ENCODE measurements at places on chromosomes 6 and 20.

DNA sequence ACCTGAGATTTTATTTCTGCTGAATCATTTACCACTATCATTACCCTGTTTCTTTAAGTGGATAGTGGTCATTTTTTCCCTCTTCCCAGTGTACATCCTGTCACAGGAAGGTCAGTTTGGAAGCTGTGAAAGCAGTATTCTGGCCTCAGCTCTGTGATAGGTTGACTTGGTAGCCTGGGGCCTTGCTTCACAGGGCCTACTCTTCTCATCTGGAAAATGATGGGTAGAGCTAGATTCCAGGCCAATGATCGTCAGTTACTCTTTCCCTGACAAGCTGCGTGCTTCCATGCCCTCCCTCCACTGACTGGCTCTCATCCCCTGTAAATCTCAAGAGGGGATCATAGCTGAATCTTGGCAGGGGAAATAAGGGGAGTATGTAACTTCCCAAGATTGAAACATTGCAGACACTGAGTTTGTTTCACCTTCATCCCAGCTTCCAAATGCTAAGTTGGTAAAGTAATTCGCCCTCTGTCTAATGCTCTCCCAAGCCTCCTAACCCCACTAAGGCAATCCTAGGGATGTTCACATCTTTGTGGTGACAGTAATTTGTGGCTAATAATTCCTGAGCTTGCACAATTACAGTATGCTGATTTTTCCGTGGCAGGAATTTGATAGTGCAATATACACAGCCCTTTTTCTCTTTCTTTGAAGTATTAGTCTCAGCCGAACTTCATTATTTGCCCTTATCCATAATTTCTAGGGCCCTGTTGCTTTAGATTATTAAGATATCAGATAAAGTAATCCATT lies 51.2 kb downstream of the VAPB start:
- DNase-seq, result no peak

GRCh38 chr6:161486361-161487216 lies 212.7 kb upstream of the AGPAT4 start:
- no peak for DNase-seq

DNA sequence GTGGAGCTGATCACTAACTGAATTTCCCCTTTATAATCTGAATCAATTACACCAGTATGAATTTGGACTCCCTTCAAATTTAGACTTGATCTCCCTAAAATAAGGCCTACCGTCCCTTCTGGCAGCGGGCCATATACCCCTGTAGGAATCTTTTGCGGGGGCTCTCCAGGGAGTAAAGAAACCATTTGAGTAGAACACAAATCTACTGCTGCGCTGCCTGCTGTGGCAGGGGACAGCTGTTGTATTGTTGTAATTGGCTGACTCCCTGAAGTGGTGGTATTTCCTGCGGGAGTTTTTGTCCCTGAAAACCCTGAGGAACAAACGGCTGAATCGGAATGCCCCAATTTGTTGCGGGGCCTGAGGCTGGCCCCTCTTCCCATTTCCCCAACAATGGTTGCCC lies 16.0 kb upstream of the PTCRA start:
- no peak for DNase-seq

DNA sequence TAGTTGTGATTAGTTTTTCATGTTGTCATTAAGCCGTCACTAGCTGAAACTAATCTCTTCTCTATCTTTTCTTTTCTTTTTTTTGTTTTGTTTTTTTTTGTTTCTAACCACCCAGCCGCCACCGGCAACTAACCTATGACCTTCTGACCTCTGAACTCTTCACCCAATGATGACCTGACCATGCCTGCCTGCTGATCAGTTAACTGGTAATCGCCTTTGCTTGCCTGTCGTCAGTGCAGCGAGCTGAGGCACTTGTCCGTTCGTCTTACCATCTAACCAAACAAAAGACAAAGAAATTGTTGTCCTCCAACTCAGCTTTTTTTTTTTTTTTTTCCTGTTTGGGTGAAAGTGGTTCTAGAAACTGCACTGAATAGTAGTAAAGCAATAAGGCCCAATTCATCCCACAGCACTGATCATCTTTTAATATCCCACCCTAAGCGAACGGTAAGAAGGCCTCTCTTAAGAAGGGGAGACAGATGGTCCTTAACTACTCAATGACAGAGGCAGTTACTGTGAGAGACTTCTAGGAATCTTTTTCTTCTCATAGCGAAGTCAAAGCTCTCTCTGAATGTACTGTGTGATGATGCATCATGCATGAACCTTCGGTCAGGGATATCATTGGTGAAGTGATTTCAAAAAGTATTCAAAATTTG lies 156.2 kb downstream of the QKI start:
- DNase-seq, result no peak

GRCh38 chr6:102474041-102474807 lies 1080.7 kb downstream of the GRIK2 start:
- no peak for DNase-seq

DNA sequence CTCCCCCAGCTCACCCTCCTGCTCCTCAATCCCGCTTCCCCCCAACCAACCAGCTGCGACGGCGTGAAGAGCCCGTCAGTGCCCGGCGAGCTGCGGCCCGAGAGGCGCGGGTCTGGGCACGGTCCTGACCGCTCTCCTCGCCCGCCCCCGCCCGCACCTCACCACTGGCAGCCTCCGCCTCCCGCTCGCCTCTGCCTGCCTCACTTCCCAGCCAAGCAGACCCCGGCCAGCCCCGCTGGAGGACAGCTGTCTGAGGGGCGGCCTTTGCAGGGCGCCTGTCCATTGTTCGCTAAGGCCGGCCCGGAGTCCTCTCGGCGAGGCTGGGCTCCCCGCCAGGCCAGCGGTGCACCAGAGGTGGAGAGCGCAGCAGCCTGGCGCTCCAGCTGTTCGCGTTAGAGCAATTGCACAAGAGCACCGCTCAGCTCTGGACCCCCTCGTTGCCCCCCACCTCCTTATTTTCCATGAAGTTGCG lies 1.3 kb downstream of the SOBP start:
- DNase-seq, result no peak

GRCh38 chr6:16840725-16841124 lies 79.5 kb upstream of the ATXN1 start:
- DNase-seq, result no peak

DNA sequence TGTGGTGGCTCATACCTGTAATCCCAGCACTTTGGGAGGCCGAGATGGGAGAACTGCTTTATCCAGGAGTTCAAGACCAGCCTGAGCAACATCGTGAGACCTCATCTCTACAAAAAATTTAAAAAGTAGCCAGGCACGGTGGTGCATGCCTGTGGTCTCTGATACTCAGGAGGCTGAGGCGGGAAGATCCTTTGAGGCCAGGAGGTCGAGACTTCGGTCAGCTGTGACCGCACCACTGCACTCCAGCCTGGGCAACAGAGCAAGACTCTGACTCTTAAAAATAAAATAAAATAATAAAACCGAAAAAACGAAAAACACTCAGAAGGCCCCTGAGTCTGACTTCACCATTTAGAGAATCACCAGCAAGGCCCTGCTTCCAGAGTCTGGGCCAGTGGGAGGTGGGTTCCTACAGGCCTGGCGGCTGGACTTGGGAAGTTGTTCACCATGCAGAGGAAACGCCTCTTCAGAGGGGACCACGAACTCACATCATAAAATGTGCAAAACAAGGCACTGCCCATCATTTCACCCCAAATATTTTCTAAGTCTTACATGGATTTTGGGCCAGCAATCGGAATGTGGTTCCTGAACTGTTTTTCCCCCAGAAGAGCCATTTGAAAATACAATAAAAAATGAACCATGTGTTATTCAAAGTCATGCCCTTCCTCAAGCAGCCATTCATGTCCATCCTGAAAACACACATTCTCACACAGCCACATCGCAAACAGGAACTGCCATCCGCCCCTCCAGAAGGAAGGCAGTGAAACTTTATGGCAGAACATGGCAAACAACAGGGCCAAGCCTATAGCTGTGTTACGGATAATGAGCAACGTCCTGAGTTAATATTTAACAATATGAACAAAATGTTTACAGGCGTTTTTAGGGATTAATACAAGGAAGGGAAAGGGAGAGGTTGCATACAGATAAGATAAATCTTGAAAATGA lies 57.8 kb downstream of the SLC22A23 start:
- DNase-seq, result no peak

DNA sequence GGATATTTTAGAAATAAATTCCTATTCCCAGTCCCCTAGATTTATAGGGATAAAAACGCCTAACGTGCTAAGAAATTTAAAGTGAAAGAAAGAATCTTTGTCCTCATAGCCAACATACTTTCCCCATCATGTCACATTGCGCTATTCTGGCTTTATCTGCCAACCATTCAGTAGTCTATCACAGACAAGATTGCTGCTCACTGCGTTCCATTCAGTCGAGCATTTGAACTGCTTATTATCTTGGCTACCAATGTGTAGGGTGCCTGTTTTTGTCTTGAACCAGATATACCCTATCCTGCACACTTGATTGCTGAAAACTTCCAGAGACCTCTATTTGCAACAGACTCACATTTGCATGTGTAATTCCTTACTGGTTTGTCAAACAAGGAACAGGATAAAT lies 751.5 kb downstream of the EPHA7 start:
- no peak for DNase-seq

GRCh38 chr6:166485651-166486535 lies 100.6 kb downstream of the RAMACL start:
- no peak for DNase-seq

DNA sequence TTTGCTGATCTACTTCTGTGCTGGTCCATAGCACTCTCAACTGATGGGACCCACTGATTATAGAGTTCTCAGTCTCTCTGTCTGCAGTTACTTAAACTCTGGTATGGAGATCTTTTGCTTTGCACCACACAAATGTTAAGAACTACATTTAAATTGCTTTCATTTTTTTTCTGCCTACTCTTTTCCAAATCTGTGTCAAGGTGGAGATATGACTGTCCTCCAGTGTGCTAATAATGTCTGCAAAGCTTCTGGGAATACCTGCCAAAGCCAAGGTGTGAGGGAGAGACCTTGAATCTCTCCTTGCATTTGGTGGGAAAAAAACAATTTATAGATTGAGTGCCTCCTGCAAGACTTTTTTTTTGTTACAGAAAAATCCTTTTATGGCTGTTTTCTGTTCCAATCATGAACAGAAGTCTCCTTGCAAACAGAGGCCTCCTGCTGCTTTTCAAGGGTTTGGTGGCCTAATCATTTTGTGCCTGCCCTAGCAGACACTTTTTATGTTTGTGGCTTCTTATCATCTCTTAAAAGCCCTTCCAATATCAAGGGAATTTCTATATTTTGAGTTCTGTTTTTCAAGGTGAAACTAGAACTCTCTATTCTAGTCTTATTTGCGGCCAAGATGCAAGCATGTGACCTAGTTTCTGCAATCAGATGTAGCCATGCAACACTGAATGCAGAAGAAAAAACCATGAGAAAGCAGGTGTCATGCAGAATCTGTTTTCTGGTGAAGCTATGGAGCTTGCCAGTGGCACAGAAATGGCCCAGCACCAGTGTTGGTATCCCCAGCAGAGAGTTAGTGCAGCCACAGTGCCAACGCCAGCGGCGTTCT lies 23.2 kb upstream of the AKIRIN2 start:
- no peak for DNase-seq

DNA sequence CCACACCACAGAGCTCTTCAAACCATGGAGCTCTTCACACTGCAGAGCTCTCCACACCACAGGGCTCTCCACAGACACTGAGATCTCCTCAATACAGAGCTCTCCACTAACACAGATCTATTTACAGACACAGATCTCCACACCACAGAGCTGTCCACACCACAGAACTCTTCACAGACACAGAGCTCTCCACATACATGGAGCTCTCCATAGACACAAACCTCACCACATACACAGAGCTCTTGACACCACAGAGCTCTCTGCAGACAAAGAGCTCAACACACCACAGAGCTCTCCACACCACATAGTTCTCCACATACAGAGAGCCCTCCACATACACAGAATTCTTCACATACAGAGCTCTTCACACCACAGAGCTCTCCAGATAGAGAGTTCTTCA lies 53.0 kb downstream of the ERMARD start:
- no peak for DNase-seq

- no peak for DNase-seq
These were observed 69.3 kb upstream of the MYL9 start for GRCh38 chr20:36471885-36472636.

DNA sequence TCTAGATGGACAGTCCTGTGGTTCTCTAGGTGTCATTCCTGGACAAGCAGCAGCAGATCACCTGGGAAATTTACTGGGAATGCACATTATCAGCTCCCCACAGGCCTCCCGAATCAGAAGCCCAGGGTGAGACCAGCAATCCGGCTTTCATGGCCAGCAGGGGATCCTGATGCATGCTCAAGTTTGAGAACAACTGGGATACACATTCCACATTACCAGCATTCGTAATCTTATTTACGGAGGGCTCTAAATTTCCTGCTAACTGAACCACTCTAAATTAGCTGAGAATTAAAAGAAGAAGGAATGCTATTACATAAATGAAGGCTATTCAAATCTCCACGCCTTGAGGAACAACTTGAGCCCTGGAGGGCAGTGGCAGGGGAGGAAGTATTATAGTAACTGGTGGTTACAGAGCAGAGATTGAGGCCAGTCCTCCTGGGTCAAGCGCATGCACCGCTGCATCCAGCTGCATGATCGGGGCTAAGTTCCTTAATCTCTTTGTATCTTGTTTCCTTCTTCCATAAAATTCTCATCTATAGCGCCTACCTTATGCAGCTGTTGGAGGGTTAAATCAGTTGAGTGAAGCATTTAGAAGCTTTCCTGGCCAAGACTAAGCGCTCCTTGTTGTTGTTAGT lies 403.7 kb downstream of the CDH26 start:
- DNase-seq, result no peak

- DNase-seq, result no peak
These were observed 24.9 kb upstream of the MAP3K7 start for GRCh38 chr6:90611543-90612312.

DNA sequence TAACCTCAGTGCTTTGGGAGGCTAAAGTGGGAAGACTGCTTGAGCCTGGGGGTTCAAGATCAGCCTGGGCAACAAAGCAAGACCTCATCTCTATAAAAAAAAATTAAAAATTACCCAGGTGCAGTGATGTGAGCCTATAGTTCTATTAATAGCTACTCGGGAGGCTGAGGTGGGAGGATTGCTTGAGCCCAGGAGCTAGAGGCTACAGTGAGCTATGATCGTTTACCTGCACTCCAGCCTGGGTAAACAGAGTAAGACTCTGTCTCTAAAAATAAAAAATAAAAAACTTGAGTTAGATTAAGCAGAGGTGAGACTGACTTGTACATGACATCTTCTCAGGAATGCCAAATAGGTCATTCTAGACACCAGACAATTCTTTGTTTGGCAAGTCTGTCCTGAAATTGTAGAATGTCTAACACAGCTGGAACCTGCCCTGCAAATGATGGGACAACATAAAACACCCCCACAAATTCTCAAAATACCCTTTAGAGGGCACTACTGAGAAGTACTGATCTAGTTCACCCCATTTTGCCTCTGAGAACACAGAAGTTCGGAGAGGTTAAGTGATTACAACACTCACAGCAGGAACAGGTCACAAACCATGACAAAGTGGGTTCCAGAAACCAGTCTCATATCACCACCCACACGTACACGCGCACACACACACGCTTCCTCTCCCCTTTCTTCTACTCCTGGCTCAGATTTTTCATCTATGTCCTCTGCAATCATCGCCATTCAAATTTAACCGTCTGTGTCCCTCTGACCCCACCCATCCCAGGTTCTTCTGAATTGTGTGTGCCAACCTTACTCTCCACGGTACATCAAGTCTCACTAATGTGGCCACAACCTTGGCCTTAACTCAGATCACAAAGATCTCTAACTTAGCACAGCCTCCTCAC lies 38.3 kb downstream of the ARHGAP18 start:
- DNase-seq, result peak; percentile 71

GRCh38 chr6:137471497-137471896 lies 22.7 kb downstream of the OLIG3 start:
- DNase-seq, result no peak
